ENCODE measurements at places on chromosomes 1 and 21. TPM values are rescaled to one million over a fixed set of nuclear protein-coding genes. Genes with fewer than 3 reads are reported as not detected.

DNA sequence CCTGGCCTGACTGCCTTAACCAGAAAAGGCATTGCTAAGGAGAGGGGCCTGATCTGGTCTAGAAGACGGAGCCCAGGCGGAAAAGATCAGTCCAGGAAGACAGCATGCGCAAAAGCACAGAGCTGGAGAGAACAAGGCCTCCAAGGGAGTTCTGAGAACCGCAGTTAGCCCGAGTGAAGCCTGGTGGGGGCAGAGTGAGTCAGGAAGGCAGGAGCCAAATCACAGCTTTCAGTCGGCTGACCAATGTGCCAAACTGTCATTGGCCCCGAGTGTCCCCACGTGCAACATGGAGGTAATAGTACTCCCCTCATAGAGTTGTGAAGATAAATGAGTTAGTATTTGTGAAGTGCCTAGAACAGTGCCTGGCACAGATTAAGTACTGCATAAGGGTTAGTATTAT, 1.2 kb upstream of the TSPAN2 start:
- DNase-seq = no peak

DNA sequence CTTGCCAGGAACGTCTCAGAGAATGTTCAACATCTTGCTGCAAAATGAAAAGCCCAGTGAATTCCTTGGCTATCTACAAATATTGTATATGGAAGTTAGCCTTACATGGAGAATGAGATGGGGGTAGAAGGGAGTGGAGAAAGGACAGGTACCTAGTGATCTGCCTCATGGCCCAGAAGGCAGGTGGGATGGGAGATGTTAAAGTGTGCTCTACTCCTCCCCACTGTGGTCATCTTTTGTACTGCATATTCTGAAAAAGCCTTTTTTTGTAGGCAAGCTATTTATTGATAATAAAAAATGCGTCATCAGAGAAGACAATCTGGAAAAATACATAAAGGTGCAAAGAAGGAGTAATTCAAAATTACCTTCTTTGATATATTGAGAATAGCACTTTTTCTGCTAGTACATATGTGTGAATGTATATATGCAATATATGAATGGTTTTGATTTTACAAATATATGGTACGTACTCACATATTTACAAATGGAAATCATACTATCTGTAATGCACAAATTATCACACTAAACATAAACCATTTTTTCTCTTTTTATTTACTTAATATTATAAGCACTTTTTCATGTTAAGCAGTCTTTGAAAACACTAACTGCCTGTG, 19.1 kb upstream of the SLC5A9 start:
- DNase-seq = no peak

- DNase-seq = no peak
These were observed 19.1 kb upstream of the KCNA10 start for GRCh38 chr1:110538075-110538474.

DNA sequence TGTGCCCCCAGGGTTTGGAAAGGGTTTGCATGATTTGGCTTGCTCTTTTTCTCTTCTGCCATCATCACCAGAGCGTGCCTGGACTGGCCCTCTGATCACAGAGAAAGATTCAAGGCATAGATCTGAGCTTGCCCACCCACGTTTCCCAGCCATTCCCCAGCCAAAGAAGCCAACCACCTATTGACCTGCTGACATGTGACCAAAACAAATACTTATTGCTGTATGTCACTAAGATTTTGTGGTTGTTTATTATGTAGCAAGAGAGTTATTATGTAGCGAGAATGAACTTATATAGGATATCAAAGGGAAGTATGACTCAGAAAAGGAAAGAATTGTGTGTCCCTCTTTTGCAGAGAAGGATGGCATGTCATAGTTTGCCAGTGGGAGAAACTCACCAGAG, 59.9 kb downstream of the UBE2U start:
- DNase-seq = no peak

DNA sequence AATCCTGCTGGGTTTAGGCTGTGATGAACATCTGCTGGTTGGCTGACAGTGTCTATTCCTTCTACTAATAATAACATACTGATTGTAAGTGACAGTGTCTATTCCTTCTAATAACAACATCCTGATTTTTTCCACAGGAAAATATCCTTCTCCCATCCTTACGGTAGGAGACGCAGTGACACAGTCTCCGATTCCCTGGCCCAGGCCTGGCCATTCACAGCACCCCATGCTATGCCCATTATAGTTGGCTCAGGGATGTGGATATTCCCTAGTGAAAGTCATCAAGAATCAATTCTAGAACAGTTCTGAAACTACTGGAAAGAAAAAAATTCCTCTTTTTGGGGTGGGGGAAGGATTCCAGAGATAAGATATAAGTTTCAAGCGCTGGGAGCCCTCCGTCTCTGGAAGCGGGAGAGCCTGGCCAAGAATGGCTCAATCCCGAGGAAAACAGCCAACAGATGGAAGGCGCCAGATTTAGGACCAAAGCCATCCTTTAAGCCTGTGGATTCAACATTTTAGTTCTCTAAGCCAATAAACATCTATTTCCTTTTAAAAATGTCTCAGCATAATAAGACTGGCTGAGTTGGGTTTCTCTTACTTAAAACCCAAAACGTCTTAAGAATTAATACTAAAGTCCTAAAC, 88.6 kb downstream of the GPATCH2 start:
- no peak for DNase-seq

DNA sequence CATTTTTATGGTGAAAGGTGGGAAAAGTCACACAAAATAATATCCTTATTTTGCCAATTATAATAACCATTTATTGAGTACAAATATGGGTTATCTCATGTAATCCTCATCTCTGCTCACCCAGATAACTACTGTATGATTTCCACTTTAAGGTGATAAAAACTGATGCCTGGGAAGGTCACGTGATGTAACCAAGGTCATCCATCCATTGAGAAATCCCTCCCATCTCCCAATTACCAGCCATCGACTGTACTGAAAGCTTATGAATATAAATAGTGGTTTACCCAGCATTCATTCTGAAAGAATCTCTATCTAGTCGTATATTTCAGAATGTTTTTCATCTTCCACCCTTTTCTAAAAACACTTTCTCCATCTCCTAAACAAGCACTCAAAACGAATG, 55.0 kb upstream of the IFNAR2 start:
- DNase-seq = no peak

Gene SERTAD4
- 6.9 TPM for total RNA-seq

Gene E2F2
- total RNA-seq = 2.9 TPM
